ENCODE measurements at places on chromosomes 12 and 14.

DNA sequence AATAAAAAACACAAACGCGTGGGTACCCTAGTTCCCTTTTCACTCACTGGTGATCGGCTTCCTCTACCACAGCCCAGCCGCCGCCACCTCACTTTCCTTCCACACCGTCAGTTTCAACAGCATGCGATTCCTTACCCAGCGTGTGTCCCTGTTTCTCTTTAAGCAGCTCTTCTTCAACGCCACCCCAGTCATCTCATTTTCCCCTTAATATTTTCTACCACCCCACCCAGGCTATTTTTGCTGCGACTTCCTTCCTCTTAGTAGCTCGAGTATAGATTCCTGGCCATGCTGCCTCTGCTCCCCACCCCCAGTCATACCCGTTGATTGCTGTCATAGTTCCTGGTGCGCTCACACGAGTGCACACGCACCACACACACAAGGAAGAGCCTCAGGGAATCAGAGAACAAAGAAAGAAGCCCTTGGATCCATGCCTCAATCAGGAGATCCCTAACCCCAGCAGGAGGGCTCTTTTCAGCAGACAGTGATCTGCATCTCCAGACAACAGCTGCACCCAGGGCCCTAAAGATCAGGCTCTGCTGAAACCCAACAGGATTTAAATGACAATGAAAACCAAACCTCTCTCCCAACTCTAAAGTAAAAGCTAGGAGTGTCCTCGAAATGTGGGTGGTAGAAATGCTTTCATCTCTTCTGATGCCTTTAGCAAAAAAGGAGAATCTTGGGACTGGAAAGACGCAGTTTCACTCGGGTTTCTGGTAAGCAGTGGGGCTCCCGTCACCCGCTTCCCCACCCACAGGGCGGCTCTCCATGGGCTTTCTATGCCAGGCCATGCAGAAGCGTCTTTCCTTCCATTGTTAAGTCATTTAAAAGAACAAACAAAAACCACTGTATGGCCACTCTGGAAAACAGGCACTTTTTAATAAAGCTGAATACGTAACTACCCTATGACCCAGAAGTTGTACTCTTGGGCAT is 23.8 kb downstream of the VPS37B start:
- peak; percentile 71 for DNase-seq

DNA sequence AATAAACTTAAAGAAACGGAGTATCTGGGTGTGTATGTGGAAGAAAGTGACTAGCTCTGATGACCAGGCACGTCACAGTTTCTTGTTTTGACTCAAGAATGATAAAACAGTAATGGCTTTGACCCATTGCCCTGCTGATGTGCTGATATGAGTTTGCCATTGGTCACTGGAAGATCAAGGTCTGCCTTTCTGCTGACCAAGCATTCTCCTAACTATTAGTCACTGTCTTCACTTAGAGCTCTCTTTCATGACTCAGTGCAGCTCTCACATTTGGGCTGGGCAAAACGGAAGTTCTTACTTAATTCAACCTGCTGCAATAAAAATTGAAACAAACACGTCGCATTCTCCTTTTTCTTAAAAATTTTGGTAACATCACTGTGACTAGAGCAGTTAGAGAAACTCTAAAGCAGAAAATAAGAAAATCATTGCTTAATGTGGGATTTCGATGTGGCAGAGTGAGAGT is 366.7 kb downstream of the BTG1 start:
- DNase-seq, result peak; percentile 75

DNA sequence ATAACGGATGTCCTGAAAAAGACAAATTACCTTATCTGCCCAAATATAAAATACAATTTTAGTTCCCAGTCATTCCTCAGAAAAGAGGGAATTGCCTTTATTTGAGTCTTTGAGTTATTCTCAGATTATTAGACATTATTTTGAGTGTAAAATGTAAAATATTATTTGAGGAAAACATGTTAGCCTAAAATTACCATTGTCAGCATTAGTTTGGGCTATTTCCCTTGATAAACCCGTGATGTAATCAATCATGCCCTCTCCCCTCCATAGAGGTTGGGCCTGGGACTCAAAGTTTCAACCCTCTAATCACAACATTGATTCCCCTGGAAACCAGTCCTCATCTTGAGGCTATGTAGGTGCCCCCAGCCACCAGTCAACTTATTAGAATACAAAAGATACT is 213.4 kb downstream of the NUBPL start:
- no peak for DNase-seq

- DNase-seq, result no peak
Observed at GRCh38 chr12:91110311-91110924, 876 bp downstream of the LUM start.

GRCh38 chr14:106586098-106586704 is 1059.8 kb downstream of the TMEM121 start:
- DNase-seq, result no peak

- DNase-seq, result no peak
Observed at GRCh38 chr12:83150465-83151189, 463.9 kb downstream of the TMTC2 start.

- DNase-seq, result no peak
Observed at GRCh38 chr12:110180591-110181005, 56.4 kb downstream of the IFT81 start.

DNA sequence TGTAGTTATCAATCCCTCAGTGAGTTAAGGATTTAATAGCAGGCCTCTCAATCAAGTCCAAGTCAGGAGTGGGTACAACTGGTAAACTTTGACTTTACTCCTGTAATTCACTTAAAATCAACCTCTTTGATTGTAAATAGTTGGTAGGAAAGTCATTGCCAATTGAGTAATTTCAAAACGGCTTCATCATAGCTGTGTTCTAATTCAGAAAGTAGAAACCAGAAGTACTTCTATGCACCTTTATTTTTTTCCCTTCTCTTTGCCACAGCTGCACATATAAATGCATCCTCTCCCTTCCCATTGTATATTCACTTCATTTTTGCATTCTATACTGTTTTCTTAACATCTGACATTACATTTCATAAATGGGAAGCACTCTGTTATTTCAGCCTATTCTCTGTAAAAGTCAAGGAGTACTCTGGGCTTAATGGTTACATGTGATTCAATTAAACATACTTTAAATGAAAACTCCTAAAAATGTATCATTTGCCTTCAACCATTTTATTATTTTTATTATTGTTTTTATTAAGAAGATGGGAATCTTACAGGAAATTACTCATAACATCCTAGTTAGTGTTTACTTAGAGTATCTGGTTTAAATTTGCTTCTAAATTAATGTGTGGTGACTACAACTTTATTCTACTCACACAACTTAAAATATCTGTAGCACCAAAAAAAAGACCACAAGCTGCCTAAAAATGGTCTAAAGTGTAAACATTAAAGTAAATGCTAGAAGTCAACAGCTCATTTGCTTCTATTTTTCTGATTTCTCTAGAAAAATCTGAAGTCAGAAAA is 171.2 kb downstream of the CEP128 start:
- no peak for DNase-seq

GRCh38 chr12:57859121-57859520 is 12.6 kb upstream of the CTDSP2 start:
- DNase-seq, result no peak

DNA sequence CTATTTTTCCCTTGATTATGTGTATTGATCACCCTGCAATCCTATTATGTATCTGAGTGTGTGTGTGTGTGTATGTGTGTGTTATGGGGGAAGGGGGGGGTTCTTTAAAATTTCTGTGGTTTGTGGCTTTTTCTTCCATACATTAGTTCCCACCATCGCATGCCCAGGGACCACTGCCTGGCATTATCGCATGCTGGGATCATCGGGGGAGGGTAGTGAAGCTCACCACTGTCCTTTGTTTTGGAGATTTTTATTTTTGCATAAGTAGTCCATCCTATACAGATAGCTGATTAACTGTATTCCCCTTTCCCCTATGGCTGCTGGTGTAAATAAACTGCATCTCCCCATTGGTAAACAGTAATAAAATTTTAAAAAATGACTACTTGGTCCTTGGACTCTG is 3.4 kb downstream of the ATXN7L3B start:
- no peak for DNase-seq

GRCh38 chr12:105980085-105980484 is 158.7 kb downstream of the NUAK1 start:
- no peak for DNase-seq

DNA sequence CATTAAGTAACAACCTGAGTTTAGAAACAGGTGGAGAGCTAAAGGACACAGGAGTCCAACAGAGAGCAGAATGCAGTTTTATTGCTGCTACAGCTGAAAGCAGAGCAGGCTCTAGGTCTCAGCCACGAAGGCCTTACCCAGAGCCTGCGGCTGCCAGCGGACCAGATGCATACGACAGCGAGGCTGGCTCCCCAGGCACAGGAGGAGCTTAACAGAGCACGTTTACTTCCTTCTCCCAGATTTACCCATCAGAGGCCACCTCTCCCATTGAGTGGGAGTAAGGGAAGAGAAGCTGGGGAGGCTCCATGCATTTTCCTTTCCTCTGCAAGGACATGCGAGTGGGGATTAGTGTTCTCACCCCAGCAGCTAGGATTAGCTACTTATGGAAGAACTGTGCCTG is 22.6 kb downstream of the DYNC1H1 start:
- DNase-seq, result no peak

DNA sequence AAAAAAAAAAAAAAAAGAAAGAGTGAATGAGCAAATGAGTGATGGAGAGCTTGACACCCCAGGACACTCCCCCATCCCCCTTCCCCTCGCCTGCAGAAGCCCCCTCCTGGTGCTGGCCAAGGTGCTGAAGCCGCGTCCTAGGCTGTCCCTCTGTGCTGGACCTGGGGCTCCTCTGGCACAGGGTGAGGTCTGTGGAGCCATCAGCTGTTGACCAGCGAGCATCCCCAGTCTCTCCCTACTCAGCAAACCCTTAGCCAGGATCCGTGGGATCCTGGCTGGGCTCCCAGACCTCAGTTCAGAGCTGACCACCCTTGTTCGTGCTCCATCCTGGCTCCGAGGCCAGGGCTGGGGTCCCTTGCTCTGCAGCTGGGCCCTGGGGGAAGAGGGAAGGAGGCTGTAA is 5.4 kb upstream of the KIF26A start:
- no peak for DNase-seq

DNA sequence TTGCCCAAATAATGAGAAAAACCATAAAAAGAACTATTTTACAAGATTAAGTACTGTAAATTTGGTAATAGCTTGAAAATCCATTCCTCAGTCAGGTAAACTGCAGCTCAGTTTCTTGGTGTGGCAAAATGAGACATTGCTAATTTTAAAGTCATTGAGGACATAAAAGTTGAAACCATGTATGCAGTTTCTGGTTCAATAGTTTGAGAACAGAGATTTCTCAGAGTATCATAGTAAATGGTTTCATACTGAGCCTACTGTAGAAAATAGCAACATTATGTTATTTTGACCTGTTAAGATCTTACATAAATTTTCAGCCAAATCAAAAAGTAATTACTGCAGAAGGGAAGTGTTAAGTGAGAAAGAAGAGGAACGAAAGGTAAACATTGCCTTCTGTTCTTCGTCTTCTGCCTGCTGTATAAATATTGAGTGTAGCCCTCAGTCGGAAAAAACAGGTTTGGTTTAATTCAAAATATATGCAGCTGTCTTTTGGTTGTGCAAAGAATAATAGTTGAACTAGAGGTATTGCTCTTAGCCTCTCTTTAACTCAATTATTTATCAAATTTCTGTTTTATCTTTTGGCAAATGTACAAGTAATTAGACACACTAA is 119.6 kb downstream of the SYNE2 start:
- no peak for DNase-seq

DNA sequence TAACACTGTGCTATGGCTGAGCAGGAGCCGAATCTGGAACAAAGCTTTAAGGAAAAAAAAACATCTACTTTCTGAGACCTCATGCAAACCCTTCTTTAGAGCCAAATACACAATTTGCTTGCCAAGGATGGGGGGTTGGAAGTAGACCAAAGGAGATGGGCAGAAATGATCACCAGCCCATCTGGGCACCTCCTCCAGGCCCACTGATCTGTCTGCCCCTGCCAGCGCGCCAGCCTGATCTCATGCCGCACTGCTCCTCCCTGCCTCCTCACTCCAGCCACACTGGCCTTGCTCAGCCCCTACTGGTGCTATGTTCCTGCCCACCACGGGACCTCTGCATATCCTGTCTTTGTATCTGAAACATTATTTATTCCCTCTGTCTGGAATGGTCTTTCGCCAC is 24.8 kb upstream of the RAB35 start:
- no peak for DNase-seq

- peak; percentile 58 for DNase-seq
Observed at GRCh38 chr12:52207895-52208294, 16.1 kb upstream of the KRT80 start.

- DNase-seq, result peak; percentile 90
Observed at GRCh38 chr12:54005853-54006558, 2.8 kb upstream of the HOXC8 start.

DNA sequence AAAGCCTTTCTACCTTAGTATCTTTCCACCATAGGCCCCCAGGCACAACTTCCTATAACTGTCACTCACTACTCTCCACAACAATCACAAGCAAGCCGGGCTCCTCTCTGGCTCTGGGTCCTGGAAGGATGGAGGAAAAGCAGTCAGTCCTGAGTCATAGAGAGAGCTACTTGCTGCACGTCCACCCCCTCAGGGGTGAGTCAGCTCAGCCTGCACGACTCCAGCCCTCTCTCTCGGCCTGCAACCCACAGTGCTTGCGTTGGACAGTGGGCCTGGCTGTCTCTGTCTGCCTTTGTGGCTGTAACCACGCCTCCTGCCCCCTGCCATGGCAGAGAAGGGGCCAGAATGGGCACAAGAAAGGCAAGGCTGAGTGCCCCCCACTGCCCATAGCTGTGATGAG is 154.1 kb upstream of the FKBP4 start:
- peak; percentile 95 for DNase-seq

DNA sequence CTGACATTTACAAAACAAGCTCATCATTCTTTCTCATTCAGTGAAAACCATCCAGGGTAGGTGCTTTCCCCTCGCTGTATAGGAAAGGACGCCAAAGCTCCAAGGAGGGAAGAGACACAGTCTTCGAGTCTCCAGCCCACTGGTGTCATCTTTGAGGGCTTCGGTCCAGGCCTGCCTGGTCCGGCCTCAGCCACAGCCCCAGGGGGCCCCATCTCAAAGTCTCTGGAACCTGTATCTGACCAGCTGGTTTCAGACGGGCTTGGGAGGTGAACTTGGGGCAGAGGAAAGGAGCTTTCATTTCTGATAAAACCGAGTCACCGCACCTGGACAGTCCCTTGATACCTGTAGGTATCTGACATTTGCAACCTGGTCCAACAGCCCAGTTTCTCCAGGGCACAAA is 229.5 kb upstream of the RTL1 start:
- no peak for DNase-seq

- peak; percentile 96 for DNase-seq
Observed at GRCh38 chr12:106139422-106140171, 843 bp upstream of the NUAK1 start.

DNA sequence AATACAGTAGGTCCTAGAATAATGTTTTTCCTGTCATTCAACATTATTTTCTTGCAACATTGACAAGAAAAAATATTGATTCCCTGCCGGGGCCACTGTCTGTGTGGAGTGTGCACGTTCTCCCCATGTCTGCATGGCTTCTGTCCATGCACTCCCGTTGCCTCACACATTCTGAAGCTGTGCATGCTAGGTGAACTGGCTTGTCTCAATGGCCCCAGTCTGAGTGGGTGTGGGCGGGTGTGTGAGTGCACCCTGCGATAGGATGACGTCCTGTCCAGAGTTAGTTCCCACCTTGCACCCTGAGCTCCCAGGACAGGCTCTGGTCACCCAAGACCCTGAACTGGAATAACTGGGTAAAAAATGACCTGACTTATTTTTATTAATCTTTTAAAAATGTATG is 186.1 kb downstream of the CAND1 start:
- DNase-seq, result no peak

- DNase-seq, result no peak
Observed at GRCh38 chr12:46577063-46577776, 204.6 kb upstream of the SLC38A2 start.

- no peak for DNase-seq
Observed at GRCh38 chr12:113479216-113479589, 7.5 kb upstream of the LHX5 start.

All from astrocyte of the hippocampus (primary cell).